ENCODE measurements at places on chromosomes 4 and X.

- DNase-seq = no peak
These were observed 46.6 kb upstream of the HS6ST2 start for GRCh38 chrX:133005042-133005441.

DNA sequence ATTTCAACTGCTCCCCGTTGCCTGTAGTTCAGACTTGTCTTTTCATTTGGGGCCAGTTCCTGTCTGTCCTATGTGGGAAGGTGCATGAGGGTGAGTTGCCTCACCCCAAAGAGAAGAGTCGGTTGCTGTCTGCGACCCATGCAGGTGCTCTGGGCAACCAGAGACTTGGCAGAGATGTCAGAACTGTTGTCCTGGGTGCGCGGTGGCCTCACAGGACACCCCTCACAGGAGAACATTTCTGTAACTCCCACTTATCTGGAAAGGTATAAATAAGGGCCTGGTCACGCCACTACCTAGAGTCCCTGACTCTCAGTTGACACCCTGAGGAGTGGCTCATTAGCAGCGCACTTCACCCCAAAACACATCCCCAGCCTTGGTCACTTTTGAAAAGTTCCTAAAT is 9.7 kb upstream of the NAT8L start:
- DNase-seq = no peak

- no peak for DNase-seq
These were observed 38.6 kb downstream of the HTRA3 start for GRCh38 chr4:8308144-8308543.

GRCh38 chr4:55762819-55763218 is 56.8 kb upstream of the EXOC1L start:
- no peak for DNase-seq

GRCh38 chr4:175090116-175090515 is 172.0 kb downstream of the ADAM29 start:
- no peak for DNase-seq

- no peak for DNase-seq
These were observed 162.7 kb upstream of the TTC29 start for GRCh38 chr4:147108409-147108808.

GRCh38 chrX:97200454-97200853 is 316.7 kb downstream of the RPA4 start:
- DNase-seq = no peak

GRCh38 chr4:169383724-169384123 is 113.0 kb upstream of the SH3RF1 start:
- no peak for DNase-seq

Data from T-helper 1 cell (primary cell).